Activated CD8-positive, alpha-beta T cell treated with anti-CD3 and anti-CD28 coated beads, Interleukin-2, amount 10 ng/mL, durations not matched to agents 7 days and 5 days (primary cell): ENCODE measurements at places on chromosomes 2 and 18. TPM values are rescaled to one million over a fixed set of nuclear protein-coding genes. Genes with fewer than 3 reads are reported as not detected.
A peak's percentile ranks its signal among the peaks of the same experiment; 100 is the strongest.

The HSPE1 gene
- 162 TPM for total RNA-seq

The DSG3 gene
- total RNA-seq, result not detected

The KCNS3 gene
- not detected for total RNA-seq

The NETO1 gene
- not detected for total RNA-seq

- no peak for DNase-seq
- H3K4me3 ChIP-seq, result peak overlapping the region; percentile 95
- H3K27me3 ChIP-seq, result no peaks in the 10 kb centered on the region
- peak overlapping the region; percentile 97 for H3K27ac ChIP-seq
- peaks cover 40% of the 10 kb centered on the region for H3K36me3 ChIP-seq
- peaks cover 54% of the 10 kb centered on the region for H3K4me1 ChIP-seq
Observed at GRCh38 chr18:51194604-51195003, 2.9 kb downstream of the MEX3C start.

- H3K4me3 ChIP-seq, result no peak overlapping the region
- no peaks in the 10 kb centered on the region for H3K36me3 ChIP-seq
- H3K27me3 ChIP-seq, result no peaks in the 10 kb centered on the region
- no peak for DNase-seq
- no peak overlapping the region for H3K27ac ChIP-seq
Observed at GRCh38 chr18:70683263-70683662, 394.4 kb downstream of the SOCS6 start.

DNA sequence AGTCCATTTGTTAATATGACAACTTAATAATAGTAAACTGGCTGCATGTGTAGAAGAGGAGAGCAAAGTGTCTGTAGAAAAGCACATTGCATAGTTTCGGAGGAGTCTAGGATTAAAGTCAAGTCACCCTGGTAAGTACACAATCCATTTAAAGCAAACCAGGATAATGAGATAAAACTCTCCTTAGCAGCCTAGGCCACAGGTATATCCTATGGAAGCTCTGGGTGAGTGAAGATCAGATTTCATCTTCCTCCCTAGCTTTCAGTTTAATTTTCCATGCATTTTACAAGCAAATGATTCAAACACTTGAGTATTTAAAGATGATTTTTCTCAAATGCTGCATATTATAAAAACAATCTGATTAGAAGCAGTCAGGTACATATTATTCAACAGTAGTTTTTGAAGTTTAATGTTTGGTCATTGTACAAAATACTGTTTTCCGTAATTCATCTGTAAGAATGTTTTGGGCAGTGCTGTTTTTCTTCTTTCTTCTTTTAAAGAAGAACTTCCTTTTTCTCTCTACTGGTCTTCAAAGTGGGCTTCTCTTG, 10.2 kb downstream of the CERS6 start:
- peak overlapping the region; percentile 59 for H3K4me3 ChIP-seq
- peaks cover 22% of the 10 kb centered on the region for H3K36me3 ChIP-seq
- no peak for DNase-seq
- no peaks in the 10 kb centered on the region for H3K27me3 ChIP-seq
- peaks cover 67% of the 10 kb centered on the region for H3K4me1 ChIP-seq
- peak overlapping the region; percentile 65 for H3K27ac ChIP-seq

- H3K27me3 ChIP-seq, result peaks cover 3% of the 10 kb centered on the region
- no peak for DNase-seq
- no peak overlapping the region for H3K27ac ChIP-seq
- H3K4me1 ChIP-seq, result no peaks in the 10 kb centered on the region
- H3K4me3 ChIP-seq, result no peak overlapping the region
Observed at GRCh38 chr18:36354989-36355388, 57.5 kb downstream of the FHOD3 start.

DNA sequence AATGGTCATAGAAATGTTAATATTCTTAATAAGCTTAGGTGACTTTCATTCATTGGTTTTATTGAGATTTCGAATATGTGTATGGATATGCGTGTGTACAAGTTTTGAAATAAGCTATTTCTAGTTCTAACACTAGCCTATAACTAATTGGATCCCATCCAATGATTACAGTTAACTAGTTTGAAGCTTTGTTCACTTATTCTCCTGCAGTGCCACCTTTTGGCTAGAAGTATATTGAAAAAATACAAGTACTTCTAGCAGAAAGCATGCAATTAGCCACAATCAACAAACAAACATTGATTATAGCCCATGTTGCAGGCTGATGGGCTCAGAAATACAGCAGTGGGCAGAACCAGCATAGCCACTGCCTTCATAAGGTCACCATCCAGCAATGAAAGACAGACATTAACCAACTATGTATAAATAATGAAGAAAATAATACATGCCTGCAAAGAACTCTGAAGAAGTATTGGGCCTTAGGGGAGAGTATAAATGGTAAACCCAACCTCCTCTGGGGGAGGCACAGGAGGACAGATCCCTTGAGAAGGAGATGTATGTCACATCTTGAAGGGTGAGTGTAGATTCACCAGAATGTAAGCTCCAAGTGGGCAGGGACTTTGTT, 5.1 kb upstream of the PIEZO2 start:
- H3K4me3 ChIP-seq, result no peak overlapping the region
- DNase-seq, result no peak
- H3K4me1 ChIP-seq, result no peaks in the 10 kb centered on the region

GRCh38 chr18:59268721-59269562, 4.3 kb downstream of the RAX start:
- peaks cover 24% of the 10 kb centered on the region for H3K4me1 ChIP-seq
- no peak overlapping the region for H3K27ac ChIP-seq
- H3K4me3 ChIP-seq, result peak overlapping the region; percentile 20
- peaks cover 75% of the 10 kb centered on the region for H3K27me3 ChIP-seq
- DNase-seq, result peak; percentile 52

DNA sequence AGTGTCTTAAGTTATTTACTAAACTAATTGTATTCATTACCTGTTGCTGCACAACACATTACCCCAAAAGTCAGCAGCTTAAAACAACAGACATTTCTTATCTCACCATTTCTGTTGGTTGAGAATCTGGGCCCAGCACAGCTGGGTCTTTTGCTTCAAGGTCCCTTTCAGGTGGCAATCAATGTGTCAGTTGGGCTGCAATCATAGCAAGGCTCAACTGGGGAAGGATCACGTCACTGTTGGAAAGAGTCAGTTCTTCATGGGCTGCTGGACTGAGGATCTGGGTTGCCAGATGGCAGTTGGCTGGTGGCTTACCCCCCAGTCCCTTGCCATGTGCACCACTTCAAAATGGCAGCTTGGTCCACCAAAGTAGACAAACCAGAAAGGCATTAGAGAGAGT, 261.2 kb downstream of the SUCLG1 start:
- no peak overlapping the region for H3K4me3 ChIP-seq
- H3K36me3 ChIP-seq, result no peaks in the 10 kb centered on the region
- H3K4me1 ChIP-seq, result no peaks in the 10 kb centered on the region
- no peaks in the 10 kb centered on the region for H3K27me3 ChIP-seq

DNA sequence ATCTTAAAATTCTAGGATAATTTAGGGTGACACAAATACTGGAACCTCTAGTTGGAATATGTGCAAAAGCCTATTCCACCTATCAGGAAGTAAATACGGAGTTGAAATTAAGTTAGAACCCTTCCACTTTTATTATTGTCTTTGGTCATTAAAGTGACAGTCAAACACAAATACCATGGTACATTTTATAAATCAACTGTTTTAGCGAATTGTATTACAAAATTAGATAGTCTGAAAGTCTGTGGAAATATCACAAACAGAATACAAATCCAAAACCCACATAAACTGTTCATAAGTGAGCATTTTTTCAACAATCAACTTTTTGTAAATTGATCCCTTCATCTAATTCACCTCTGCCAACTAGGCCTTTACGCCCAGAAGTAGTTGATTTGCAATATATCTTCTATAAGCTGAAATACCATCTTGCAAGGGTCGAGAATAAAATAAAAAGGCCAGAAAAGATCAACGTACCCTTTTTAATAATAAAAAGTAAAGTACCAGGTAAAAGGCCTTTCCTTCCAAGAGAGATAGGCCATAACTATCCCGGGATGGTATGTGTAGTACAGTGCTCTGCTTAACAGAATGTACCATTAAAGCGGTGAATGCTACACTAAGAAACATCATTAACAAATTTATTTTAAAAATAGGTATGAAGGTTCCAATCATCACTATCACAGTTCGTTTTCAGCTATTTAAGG, 1.3 kb downstream of the USP34 start:
- H3K27ac ChIP-seq, result peak overlapping the region; percentile 94
- H3K36me3 ChIP-seq, result peaks cover 27% of the 10 kb centered on the region
